ENCODE measurements at places on chromosomes 12 and 14.

DNA sequence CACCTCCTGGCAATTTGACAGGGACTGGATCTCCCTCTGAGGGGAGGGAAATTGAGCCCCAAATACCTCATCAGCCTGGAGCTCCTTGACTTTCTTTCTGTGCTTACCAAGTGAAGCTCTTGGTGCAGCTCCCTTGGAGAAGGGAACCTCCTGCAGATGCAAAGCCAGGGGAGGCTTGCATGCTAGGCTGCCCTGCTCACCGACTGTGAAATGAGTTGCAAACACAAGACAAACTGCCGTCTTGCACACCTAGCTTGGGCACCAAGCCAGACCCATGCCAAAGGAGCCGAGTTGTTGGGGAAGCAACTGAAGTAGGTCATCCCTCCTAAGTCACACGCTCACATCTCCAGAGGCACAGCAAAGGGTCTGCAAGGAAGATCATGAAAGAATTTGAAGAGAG is 95.2 kb downstream of the GTF2A1 start:
- no peaks in the 10 kb centered on the region for H3K36me3 ChIP-seq
- no peaks in the 10 kb centered on the region for H3K4me1 ChIP-seq
- DNase-seq = no peak
- no peak overlapping the region for H3K4me3 ChIP-seq
- H3K27me3 ChIP-seq = no peaks in the 10 kb centered on the region

DNA sequence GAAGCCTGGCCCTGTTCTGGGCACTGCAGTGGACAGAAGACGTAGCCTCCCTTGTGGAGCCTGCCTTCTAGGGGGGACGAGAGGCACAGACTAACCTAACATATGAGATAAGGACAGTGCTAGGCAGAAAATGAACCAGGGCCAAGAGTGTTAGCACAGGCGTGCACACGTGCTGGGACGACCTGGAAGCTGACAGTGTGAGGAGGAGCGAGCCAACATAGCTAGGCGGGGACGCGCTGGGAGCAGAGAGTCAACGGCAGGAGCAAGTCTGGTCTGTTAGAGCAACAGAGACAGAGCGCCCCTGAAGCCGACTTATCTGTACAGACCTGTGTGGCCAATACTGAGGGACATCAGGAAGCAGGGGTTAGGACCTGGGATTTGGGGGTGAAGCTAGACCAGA is 8.0 kb downstream of the PXMP2 start:
- no peaks in the 10 kb centered on the region for H3K27me3 ChIP-seq
- no peak overlapping the region for H3K27ac ChIP-seq
- no peaks in the 10 kb centered on the region for H3K4me1 ChIP-seq
- peaks cover 4% of the 10 kb centered on the region for H3K36me3 ChIP-seq

DNA sequence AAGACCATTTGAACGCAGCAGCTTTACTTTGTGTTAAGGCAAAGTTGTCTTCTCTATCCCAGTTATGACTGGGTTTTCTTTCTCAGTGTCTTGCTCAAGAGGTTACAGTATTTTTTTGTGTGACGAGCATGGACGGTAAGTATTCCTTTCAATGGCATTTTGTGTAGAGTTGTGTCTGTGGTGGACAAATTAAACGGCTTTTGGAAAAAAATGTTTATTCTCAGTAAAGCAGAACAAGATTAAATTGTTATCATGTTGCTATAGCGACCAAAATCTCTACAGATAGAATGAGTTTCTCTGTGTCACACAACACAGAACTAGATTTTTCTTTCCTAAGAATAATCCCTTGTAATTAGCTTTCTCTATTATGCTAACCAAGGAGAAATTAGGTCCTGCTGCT is 417.1 kb downstream of the AEBP2 start:
- peaks cover 2% of the 10 kb centered on the region for H3K4me1 ChIP-seq
- no peaks in the 10 kb centered on the region for H3K27me3 ChIP-seq
- no peaks in the 10 kb centered on the region for H3K36me3 ChIP-seq
- H3K27ac ChIP-seq = no peak overlapping the region
- DNase-seq = peak; percentile 27
- no peak overlapping the region for H3K4me3 ChIP-seq

GRCh38 chr14:82451675-82452074 is 918.0 kb upstream of the SEL1L start:
- DNase-seq = no peak
- H3K4me1 ChIP-seq = no peaks in the 10 kb centered on the region
- no peak overlapping the region for H3K4me3 ChIP-seq
- H3K27ac ChIP-seq = no peak overlapping the region
- H3K27me3 ChIP-seq = no peaks in the 10 kb centered on the region

DNA sequence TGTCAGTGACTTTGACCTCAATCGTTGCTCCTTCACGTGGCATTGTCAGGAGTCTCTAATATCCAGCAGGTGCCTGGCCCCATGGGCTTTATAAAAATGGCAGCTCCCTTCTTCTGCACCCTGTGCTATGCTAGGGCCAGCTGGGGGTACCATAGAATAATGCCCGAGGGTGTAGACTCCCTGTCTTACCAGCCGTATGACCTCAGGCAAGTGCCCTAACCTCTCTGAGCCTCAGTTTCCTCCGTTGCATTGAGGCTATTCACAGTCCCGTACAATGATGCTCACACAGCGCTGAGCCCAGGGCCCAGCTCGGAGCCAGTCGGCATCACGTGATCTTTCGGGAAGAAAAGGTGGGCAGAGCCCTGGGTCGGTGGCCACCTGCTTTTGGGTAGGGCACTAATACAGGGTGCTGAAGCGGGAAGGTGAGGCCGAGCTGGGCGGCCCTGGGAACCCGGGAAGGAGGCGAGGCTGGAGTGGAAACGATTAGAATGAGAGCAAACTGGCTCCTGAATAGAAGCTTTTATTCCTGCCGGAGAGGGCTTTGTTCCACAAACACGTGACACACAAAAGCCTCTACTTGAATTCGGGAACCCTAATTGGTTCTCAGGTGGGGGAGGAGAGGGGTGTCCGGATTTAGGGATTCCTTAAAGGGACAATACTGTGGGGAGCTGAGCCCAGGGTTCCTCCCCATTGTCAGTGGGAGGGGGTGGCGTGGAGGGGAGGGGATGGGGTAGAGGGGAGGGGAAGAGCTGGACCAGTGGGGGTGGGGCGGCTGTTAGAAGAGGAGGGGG is 19.9 kb upstream of the MSI1 start:
- H3K36me3 ChIP-seq = no peaks in the 10 kb centered on the region
- no peak overlapping the region for H3K27ac ChIP-seq
- H3K4me3 ChIP-seq = no peak overlapping the region
- DNase-seq = no peak

DNA sequence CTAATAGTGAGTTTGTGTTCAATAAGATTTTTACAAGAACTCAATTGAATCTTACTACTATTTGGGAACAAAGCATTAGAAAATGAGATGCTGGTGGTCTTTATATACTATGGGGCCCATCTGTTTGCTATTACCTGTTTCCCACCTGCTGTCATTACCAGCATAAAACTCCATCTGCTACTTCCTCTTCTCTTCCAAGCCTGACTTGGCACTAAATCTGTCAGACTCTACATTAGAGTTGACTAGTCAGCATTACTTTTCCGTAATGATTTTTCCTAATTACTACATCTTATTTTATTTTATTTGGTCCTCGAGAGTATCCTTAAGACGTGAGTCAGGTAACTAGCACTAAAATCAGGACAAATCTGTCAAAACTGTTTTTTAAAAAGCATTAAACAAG is 68.1 kb upstream of the KRR1 start:
- H3K4me1 ChIP-seq = no peaks in the 10 kb centered on the region
- H3K27ac ChIP-seq = no peak overlapping the region
- H3K4me3 ChIP-seq = no peak overlapping the region
- DNase-seq = no peak
- H3K27me3 ChIP-seq = no peaks in the 10 kb centered on the region
- H3K36me3 ChIP-seq = no peaks in the 10 kb centered on the region

DNA sequence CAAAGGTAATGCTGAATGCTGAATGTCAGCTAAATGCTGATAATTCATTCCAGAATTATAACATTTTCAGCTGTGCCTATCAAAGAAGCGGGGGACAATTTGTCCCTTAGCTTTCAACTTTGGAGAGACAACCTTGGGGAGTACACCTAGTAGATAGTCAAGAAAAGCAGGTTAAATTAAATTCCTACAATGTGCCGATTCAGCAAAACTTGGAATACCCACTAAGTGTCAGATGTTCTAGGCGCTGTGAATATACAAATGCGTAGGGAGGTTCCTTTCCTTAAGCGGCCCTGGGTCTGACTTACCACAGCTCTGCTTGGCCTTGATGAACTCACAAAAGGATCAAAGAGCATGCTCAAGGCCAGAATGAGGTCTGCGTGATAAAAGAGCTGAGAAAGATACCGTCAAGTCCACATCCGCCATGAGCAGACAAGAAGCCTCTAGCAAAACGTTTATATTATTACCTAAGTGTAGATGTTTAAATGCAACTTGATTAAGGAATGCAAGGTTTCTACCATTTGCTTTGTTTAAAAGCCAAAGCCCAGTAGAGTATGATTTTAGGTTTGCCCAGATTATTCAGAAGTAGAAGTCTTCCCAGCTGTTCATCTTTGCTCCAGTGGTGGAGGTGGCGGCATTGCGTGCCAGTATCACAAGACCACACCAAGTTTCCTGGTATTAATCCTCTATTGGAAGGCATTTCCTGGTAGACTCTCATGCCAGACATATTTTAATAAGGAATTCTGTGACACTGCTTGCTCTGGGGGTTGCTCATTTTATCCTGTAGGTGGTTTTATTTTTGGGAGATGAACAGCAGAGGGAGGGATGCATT is 368.6 kb downstream of the DPF3 start:
- DNase-seq = peak; percentile 35
- no peaks in the 10 kb centered on the region for H3K36me3 ChIP-seq
- peaks cover 2% of the 10 kb centered on the region for H3K4me1 ChIP-seq
- no peaks in the 10 kb centered on the region for H3K27me3 ChIP-seq

DNA sequence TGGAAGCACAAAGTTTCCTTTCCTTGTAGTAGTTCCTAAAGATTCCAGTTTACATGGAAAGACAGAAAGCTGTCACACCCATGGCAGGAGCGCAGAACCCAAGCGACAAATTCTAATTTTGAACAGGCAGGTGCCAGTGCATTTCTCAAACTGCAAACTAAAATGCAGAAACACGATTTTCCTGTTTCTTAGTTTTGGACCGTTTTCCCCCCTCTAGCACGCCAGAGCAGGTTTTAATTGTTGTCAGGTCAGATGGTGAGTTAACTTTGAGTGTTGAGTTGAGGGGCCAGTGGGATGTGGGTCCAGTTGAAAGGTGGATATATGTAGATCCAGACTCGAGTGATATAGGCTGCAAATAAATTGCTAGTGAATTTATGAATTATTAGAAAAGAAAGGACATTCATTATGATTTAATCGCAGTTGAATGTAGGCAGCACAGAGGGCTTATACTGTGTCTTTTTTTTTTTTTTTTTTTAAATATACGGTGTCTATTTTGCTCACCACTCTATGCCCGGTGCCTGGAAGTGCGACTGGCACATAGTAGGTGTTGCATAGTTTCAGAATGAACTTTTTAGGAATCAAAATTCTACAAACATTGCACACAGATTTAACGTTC is 909 bp upstream of the ETFBKMT start:
- H3K27ac ChIP-seq = peak overlapping the region; percentile 94
- H3K4me3 ChIP-seq = peak overlapping the region; percentile 93
- DNase-seq = no peak
- H3K36me3 ChIP-seq = no peaks in the 10 kb centered on the region
- no peaks in the 10 kb centered on the region for H3K4me1 ChIP-seq

DNA sequence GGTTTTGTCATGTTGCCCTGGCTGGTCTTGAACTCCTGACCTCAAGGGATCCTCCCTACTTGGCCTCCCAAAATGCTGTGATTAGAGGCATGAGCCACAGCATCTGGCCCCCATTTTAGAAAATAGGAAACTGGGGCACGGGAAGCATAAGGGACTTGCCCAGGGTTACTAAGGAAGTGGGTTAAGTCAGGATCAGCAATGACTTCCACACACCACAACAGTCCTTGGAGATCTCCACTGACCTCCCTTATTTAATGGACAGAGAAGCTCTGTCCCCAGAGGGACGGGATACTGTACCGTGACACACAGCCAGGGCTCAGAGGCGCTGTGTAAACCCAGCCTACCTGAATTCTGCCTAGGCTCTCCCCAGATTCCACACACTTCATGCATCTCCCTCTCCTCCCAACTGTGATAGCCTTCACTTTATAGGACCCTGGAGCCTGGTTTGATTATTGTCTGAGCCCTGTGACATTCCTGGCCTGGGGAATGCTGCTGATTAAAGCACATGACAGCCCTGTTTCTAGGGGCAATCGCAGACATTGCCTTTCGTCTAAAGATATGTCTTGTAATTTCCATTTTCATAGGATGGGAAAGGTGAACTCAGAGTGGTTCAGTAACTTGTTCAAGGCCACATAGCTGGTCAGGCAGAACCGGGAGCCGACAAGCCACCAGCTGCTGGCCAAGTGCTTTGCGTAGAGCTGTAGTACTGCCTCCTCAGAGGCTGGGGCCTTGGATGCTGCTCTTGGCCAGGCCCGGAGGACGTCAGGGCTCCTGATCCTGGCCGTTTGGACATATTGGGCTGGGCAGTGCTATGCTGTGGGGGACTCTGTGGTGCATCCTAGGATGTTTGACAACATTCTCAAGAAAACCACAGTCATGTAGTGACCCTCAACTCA is 20.8 kb downstream of the SERPINA1 start:
- no peak for DNase-seq
- no peaks in the 10 kb centered on the region for H3K4me1 ChIP-seq
- no peak overlapping the region for H3K27ac ChIP-seq
- no peaks in the 10 kb centered on the region for H3K36me3 ChIP-seq
- H3K27me3 ChIP-seq = no peaks in the 10 kb centered on the region

GRCh38 chr12:30110958-30111586 is 327.3 kb upstream of the TMTC1 start:
- H3K4me3 ChIP-seq = no peak overlapping the region
- peak; percentile 80 for DNase-seq
- no peaks in the 10 kb centered on the region for H3K4me1 ChIP-seq
- H3K36me3 ChIP-seq = no peaks in the 10 kb centered on the region
- no peaks in the 10 kb centered on the region for H3K27me3 ChIP-seq
- no peak overlapping the region for H3K27ac ChIP-seq

Measured in fibroblast of lung (primary cell).